ENCODE measurements at places on chromosomes 4 and X. TPM values are rescaled to one million over a fixed set of nuclear protein-coding genes. Genes with fewer than 3 reads are reported as not detected.

- no peaks in the 10 kb centered on the region for H3K27me3 ChIP-seq
- H3K27ac ChIP-seq = peak overlapping the region; percentile 47
- peak overlapping the region; percentile 39 for H3K4me3 ChIP-seq
Measured at GRCh38 chrX:12137951-12138360, 317 bp upstream of the FRMPD4 start.

The XG gene
- not detected for total RNA-seq

The ANXA5 gene
- total RNA-seq = 224 TPM

DNA sequence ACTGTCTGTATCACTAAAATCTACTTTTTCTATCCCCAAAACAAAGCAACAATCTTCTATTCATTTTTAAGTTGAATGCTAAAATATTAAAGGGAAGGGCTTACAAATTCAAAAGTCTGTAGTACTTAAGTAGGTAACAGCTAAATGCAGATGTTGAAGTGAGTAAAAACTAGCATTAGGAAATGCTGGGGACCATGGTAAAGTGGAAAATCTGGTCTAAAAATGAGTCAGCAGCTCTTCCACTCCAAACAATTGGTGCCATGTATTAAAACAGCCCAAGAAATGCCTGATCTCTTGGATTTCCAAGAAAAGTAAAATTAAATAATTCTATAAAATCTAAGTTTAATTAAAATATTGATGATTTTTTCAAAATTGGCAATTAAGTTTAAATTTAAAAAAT lies 73.3 kb upstream of the PPP3CA start:
- no peak for DNase-seq
- H3K4me3 ChIP-seq = no peak overlapping the region
- H3K27ac ChIP-seq = no peak overlapping the region

DNA sequence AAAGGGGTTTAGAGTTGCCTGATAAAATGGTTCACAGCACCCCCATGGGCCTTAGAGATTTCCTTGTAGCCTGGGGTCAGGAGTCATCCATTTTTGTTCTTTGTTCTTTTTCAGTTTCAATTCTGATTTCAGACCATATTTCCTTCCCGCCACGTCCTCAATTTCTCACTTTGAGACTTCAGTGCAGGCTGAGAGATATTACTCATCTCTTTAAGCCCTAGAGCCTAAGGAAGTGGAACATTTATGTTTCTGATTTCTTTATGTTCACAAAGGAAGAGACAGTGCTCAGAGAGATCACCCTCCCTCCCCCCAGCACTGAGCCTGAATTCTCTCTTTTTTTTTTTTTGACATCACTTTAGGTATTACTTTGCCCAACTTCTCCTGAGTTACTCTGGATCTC lies 56.3 kb downstream of the MSN start:
- no peaks in the 10 kb centered on the region for H3K36me3 ChIP-seq
- H3K4me1 ChIP-seq = peaks cover 3% of the 10 kb centered on the region
- peak overlapping the region; percentile 2 for H3K27ac ChIP-seq
- no peaks in the 10 kb centered on the region for H3K27me3 ChIP-seq
- DNase-seq = no peak
- no peak overlapping the region for H3K4me3 ChIP-seq

- peaks cover 32% of the 10 kb centered on the region for H3K27me3 ChIP-seq
- peaks cover 27% of the 10 kb centered on the region for H3K4me1 ChIP-seq
- H3K4me3 ChIP-seq = peak within 1 kb of the TSS; percentile 46
Measured at GRCh38 chr4:42396752-42397634, at the start of gene SHISA3. SHISA3 (plus strand) TSS chr4:42397488; CDS start chr4:42398057, 569 bp downstream.

GRCh38 chrX:120286733-120287512 lies 24.3 kb downstream of the TMEM255A start:
- no peak overlapping the region for H3K27ac ChIP-seq
- H3K4me1 ChIP-seq = no peaks in the 10 kb centered on the region
- no peak for DNase-seq
- no peaks in the 10 kb centered on the region for H3K36me3 ChIP-seq
- H3K4me3 ChIP-seq = no peak overlapping the region

DNA sequence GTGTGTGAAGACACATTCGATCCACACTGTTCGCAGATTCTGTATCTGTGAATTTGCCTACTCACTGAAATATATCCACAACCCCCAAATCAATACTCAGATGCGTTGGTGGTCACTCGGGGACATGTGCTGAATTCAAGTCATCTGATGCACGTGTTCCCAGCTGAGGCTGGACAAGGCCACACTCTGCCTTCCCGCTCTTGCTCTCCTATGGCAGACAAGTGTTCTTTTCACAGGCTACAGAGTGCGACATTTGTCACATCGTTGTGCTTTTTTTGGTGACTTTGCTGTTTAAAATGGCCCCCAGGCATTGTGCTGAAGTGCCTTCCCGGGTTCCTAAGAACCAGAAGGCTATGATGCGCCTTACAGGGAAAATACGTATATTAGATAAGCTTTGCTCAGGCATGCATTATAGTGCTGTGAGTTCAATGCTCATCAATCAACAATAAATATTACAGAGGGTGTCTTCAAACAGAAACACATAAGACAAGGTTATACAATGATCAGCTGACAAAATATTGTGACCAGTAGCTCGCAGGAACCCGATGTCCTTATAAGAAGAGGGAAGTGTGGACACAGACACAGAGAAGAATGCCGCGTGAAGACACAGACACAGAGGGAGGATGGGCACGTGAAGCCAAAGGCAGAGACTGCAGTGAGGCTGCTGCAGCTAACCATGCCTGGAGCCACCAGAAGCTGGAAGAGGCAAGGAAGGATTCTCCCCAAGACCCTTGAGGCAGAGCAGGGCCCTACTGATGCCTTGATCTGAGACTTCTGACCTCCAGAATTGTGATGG lies 42.0 kb downstream of the IRF2 start:
- H3K36me3 ChIP-seq = peaks cover 6% of the 10 kb centered on the region
- DNase-seq = no peak

DNA sequence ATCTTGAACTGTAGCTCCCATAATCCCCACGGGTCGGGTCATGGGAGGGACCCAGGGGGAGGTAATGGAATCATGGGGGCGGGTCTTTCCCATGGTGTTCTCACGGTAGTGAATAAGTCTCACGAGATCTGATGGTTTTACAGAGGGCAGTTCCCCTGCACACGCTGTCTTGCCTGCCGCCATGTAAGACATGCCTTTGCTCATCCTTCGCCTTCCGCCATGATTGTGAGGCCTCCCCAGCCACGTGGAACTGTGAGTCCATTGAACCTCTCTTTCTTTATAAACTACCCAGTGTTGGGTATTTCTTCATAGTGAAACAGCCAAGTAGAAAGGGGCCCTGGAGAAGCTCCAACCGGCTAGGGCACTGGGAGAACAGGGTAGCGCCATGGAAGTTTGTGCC lies 12.3 kb downstream of the CTAG1A start:
- H3K36me3 ChIP-seq = no peaks in the 10 kb centered on the region
- no peak overlapping the region for H3K4me3 ChIP-seq
- DNase-seq = no peak
- no peaks in the 10 kb centered on the region for H3K4me1 ChIP-seq
- no peaks in the 10 kb centered on the region for H3K27me3 ChIP-seq

The DKK2 gene
- total RNA-seq = 9.1 TPM

The VEGFD gene
- 0.81 TPM for total RNA-seq

The GATA1 gene
- total RNA-seq = not detected

DNA sequence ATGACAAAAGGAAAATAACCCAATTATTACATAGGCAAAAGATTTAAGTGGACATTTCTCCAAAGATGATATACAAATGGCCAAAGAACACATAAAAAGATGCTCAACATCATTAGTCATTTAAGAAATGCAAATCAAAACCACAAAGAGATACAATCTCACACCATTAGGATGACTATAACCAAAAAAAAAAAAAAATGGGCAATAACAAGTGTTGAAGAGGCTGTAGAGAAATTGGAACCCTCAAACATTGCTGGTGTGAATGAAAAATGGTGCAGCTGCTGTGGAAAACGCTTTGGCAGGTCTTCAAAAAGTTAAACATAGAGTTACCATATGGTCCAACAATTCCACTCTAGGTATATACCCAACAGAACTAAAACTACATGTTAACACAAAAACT lies 5.6 kb upstream of the PRDX4 start:
- no peak overlapping the region for H3K4me3 ChIP-seq
- no peaks in the 10 kb centered on the region for H3K4me1 ChIP-seq
- H3K36me3 ChIP-seq = no peaks in the 10 kb centered on the region
- no peak overlapping the region for H3K27ac ChIP-seq
- H3K27me3 ChIP-seq = no peaks in the 10 kb centered on the region

DNA sequence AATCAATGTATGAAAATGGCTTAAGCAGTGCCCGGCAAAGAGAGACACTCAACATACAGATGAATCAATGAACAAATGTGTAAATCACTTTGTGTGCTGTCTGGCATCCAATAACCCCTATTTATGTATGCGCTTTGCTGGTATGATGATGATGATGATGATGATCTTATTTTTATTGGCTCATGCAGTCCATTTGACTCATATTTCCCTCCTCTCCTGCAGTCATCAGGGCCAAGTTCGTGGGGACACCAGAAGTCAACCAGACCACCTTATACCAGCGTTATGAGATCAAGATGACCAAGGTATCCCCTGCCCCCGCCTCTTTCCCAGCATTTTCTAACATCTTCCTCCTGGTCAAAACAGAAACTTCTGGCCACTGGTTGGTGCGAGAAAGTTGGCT lies 2.5 kb downstream of the TIMP1 start:
- no peak overlapping the region for H3K4me3 ChIP-seq
- H3K36me3 ChIP-seq = no peaks in the 10 kb centered on the region
- H3K27ac ChIP-seq = no peak overlapping the region

- no peak for DNase-seq
- no peak overlapping the region for H3K27ac ChIP-seq
- no peaks in the 10 kb centered on the region for H3K36me3 ChIP-seq
- H3K27me3 ChIP-seq = no peaks in the 10 kb centered on the region
- no peak overlapping the region for H3K4me3 ChIP-seq
Measured at GRCh38 chrX:2517055-2517454, 16.3 kb upstream of the DHRSX start.

- no peaks in the 10 kb centered on the region for H3K27me3 ChIP-seq
- no peaks in the 10 kb centered on the region for H3K36me3 ChIP-seq
- no peak overlapping the region for H3K27ac ChIP-seq
- no peak for DNase-seq
- H3K4me1 ChIP-seq = no peaks in the 10 kb centered on the region
Measured at GRCh38 chrX:83345298-83345697, 162.8 kb upstream of the POU3F4 start.

DNA sequence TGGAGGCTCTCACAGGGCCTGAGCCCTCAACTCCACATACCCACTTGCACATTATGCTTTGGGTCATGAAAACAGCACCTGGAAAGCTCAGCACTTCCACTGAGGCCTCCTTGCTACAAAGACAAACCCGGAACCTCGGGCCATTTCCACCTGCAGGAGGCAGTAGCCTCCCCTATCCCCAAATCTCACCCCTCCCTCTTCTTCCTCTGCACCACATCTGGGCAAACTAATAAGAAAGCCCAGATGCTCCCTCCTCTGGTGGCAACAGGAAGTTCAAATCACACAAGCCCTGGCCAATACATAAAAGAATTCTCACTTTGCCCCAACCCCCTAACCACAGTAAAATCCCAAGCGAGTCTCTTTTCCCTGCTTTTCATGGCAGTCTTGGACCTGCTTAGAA lies 136.4 kb downstream of the MAPK10 start:
- no peak overlapping the region for H3K27ac ChIP-seq
- no peaks in the 10 kb centered on the region for H3K36me3 ChIP-seq
- no peak overlapping the region for H3K4me3 ChIP-seq
- H3K27me3 ChIP-seq = no peaks in the 10 kb centered on the region
- DNase-seq = no peak
- H3K4me1 ChIP-seq = no peaks in the 10 kb centered on the region

GRCh38 chr4:160928482-160928881 lies 1235.3 kb downstream of the FSTL5 start:
- H3K4me3 ChIP-seq = no peak overlapping the region
- no peak for DNase-seq
- no peak overlapping the region for H3K27ac ChIP-seq
- H3K4me1 ChIP-seq = no peaks in the 10 kb centered on the region

The DIPK2B gene
- total RNA-seq = 12.7 TPM

The ADD1 gene
- total RNA-seq = 378 TPM

DNA sequence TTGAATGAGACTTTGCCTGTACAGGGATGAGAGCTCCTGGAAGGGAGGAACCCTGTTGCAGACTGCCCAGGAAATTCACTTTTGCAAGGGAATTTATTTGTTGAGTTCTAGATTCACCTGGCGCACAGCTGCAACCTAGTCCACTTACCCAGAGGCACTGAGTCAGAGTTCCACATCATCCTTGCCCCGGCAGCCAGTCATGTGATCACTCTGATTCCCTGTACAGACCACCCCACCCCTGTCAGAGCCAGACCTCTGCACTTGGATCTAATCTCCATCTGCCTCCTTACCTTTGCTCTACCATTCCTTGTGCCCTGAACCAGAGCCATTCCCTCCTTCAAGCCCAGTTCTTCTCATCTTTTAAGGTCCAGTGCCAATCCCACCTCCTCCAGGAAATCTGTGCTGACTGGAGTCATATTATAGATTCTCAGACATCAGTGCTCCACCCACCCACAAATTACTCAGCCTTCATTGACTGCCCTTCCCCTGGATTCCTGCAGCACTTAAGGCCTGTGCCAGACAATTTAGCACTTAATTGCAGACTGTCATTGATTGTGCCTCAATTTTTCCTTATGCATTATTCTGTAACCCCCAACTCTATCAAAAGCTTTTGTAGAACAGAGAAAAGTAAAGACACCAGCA lies 84.1 kb upstream of the MAGEA4 start:
- no peak for DNase-seq
- H3K27ac ChIP-seq = no peak overlapping the region
- no peaks in the 10 kb centered on the region for H3K36me3 ChIP-seq
- H3K4me3 ChIP-seq = no peak overlapping the region
- H3K27me3 ChIP-seq = no peaks in the 10 kb centered on the region
- H3K4me1 ChIP-seq = no peaks in the 10 kb centered on the region
